Activated CD4-positive, alpha-beta T cell treated with anti-CD3 and anti-CD28 coated beads for 36 hours (primary cell): ENCODE measurements at places on chromosomes 16 and 17.

DNA sequence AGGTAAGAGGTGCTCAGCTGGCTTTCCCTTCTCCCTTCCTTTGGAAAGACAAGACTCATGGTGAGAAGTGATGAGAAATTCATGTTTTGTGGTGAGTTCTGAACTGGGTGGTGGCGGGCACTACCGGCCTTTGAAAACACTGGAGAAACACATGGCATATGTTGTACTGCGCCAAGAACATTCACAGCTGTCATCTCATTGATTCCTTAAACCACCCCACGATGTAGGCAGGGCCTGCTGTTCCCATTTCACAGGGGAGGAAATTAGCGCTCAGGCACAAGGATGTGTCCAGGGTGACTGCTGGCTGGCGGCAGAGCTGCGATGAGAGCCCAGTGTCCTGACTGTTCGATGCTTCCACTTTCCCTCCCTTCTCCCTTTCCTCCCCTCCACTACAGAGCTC, 1.6 kb upstream of the DOC2B start:
- H3K4me1 ChIP-seq: peaks cover 4% of the 10 kb centered on the region
- DNase-seq: no peak
- H3K4me3 ChIP-seq: no peak overlapping the region
- no peak overlapping the region for H3K27ac ChIP-seq

DNA sequence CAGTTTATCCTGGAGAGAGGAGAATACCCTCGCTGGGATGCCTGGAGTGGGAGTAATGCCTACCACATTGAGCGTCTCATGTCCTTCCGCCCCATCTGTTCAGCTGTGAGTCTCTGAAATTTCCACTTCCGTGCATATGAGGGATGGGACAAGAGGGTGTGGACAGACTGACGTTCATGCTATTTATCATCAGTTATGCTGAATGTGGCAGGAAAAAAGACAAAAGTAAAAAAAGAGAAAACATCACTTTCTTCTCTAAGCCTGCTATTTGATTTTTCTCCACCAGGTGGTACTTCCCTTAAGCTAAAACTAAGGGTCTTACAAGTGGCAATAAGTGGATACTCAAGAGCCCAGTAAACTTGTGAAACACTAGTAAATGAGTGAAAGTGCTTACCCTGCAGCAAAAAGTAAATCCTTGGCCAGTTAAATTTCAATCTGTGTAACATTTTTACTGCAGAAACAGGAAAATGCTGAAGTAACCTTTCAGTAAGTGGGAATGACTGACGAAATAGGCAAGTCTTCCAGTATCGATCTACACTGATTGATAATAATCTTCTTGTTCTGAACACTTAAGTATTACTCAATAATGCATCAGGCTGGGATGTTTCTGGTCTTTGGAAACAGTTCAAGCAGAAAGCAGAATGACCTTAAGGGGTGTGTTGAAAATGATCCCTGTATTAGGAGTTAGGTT, 5.6 kb downstream of the CRYBA1 start:
- H3K4me3 ChIP-seq: no peak overlapping the region
- peaks cover 12% of the 10 kb centered on the region for H3K4me1 ChIP-seq
- no peak overlapping the region for H3K27ac ChIP-seq

GRCh38 chr16:84518804-84519341, 14.4 kb upstream of the MEAK7 start:
- H3K4me1 ChIP-seq: peaks cover 61% of the 10 kb centered on the region
- DNase-seq: peak; percentile 74
- peak overlapping the region; percentile 63 for H3K27ac ChIP-seq
- no peaks in the 10 kb centered on the region for H3K27me3 ChIP-seq

- peaks cover 17% of the 10 kb centered on the region for H3K27me3 ChIP-seq
- H3K36me3 ChIP-seq: no peaks in the 10 kb centered on the region
- DNase-seq: no peak
- H3K27ac ChIP-seq: no peak overlapping the region
- peaks cover 11% of the 10 kb centered on the region for H3K4me1 ChIP-seq
Observed at GRCh38 chr16:19112099-19112407, 1.7 kb upstream of the ITPRIPL2 start.

- H3K27ac ChIP-seq: no peak overlapping the region
- H3K4me3 ChIP-seq: no peak overlapping the region
Observed at GRCh38 chr17:17090642-17091103, 48.4 kb downstream of the MPRIP start.

GRCh38 chr17:78735832-78736525, 46.1 kb downstream of the CYTH1 start:
- DNase-seq: no peak
- H3K36me3 ChIP-seq: peaks cover 14% of the 10 kb centered on the region
- H3K4me1 ChIP-seq: peaks cover 90% of the 10 kb centered on the region

DNA sequence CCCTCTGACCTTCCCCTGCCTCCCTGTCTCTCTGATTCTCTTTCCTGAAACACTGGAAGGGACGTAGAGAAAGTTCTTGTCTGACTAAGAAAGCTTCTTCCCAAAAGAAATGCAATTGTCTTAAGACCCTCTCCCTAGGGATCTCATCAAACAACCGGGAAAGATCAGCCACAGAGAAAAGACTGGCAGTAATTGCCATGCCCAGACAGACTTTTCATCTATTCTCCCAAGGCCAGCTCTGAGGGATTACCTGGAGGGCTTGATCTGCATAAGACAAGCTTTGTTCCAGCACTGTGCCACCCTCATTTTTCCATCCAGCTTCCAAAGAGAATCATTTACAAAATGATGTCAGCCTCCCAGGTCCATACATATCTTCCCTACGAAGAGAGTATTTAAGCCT, 38.8 kb upstream of the HS3ST3A1 start:
- DNase-seq: no peak
- H3K4me1 ChIP-seq: peaks cover 2% of the 10 kb centered on the region
- no peaks in the 10 kb centered on the region for H3K36me3 ChIP-seq
- no peak overlapping the region for H3K4me3 ChIP-seq

DNA sequence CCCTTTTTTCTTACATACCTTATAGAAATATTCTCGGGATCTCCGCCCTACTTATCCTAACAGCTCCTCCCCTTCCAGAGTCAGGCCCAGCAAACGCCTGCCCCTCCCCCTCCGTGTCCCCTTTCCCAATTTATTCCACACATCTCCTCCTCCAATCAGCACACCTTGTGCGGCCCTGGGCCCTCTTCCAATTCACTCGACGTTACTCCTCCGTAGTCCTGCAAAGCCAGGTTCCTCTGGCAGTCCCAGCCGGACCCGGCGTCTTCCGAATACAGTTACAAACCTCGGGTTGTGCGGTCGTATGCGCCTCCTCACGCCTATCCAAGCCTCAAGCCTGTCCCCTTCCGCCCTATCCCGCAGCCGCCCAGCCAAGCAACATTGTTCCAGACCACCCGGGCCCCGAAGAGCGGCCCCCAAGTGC, 677 bp downstream of the CBX1 start:
- DNase-seq: no peak
- H3K27ac ChIP-seq: peak overlapping the region; percentile 76
- peaks cover 47% of the 10 kb centered on the region for H3K4me1 ChIP-seq
- peak overlapping the region; percentile 99 for H3K4me3 ChIP-seq
- H3K27me3 ChIP-seq: no peaks in the 10 kb centered on the region

- no peaks in the 10 kb centered on the region for H3K27me3 ChIP-seq
- H3K4me1 ChIP-seq: no peaks in the 10 kb centered on the region
- no peak overlapping the region for H3K4me3 ChIP-seq
- H3K36me3 ChIP-seq: no peaks in the 10 kb centered on the region
Observed at GRCh38 chr17:56392321-56392720, 201.2 kb upstream of the NOG start.

DNA sequence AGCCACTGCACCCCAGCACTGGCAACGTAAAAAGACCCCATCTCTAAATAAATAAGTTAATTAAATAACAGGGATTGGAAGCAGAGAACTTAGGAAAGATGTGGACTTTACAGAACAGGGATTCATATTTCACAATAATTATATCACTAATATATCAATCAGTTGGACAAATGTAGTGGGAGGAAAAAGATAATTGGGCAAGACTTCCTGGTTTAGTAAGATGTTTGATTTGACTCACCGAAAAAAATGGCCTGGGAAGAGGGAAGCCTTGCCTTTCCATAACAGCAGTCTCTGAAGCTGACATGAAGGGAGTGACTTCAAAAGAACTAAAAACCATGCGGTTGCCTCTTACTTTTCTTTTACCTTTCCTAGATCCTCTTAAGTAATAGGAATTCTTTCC, 15.2 kb upstream of the C17orf78 start:
- no peak for DNase-seq
- no peak overlapping the region for H3K4me3 ChIP-seq
- H3K27ac ChIP-seq: no peak overlapping the region
- no peaks in the 10 kb centered on the region for H3K27me3 ChIP-seq

DNA sequence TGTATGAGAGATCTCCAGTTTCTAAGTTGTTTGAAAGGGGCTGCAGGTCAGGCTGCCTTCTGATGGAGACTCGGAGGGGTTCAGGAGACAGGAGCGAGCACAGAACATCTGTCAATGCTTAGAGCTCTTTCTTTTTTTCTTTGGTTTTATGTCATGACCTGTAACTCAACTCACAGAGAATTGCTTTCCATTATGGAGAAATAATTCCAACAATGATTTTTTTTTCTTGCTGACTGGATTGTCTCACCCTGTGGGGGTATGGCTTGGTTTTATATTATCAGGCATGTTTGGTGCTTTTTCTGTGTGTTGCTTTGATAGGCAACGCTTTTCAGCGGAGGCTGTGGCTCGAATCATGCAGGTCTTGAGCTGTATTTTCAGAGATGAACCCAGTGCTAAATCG, 10.7 kb upstream of the KCNJ2 start:
- H3K4me1 ChIP-seq: no peaks in the 10 kb centered on the region
- no peak overlapping the region for H3K4me3 ChIP-seq
- peaks cover 12% of the 10 kb centered on the region for H3K27me3 ChIP-seq
- DNase-seq: no peak
- H3K27ac ChIP-seq: no peak overlapping the region

GRCh38 chr17:38867179-38867967, 2.5 kb upstream of the LASP1 start:
- DNase-seq: peak; percentile 85
- H3K4me3 ChIP-seq: peak overlapping the region; percentile 93
- peaks cover 2% of the 10 kb centered on the region for H3K27me3 ChIP-seq
- H3K4me1 ChIP-seq: peaks cover 28% of the 10 kb centered on the region
- H3K36me3 ChIP-seq: peaks cover 11% of the 10 kb centered on the region
- H3K27ac ChIP-seq: peak overlapping the region; percentile 93

GRCh38 chr17:81538651-81539570, 10.7 kb downstream of the FSCN2 start:
- peaks cover 13% of the 10 kb centered on the region for H3K27me3 ChIP-seq
- DNase-seq: no peak
- peaks cover 11% of the 10 kb centered on the region for H3K36me3 ChIP-seq
- H3K27ac ChIP-seq: no peak overlapping the region

GRCh38 chr16:11726008-11726407, 16.6 kb downstream of the TXNDC11 start:
- peaks cover 28% of the 10 kb centered on the region for H3K4me1 ChIP-seq
- no peak overlapping the region for H3K27ac ChIP-seq
- no peaks in the 10 kb centered on the region for H3K27me3 ChIP-seq

DNA sequence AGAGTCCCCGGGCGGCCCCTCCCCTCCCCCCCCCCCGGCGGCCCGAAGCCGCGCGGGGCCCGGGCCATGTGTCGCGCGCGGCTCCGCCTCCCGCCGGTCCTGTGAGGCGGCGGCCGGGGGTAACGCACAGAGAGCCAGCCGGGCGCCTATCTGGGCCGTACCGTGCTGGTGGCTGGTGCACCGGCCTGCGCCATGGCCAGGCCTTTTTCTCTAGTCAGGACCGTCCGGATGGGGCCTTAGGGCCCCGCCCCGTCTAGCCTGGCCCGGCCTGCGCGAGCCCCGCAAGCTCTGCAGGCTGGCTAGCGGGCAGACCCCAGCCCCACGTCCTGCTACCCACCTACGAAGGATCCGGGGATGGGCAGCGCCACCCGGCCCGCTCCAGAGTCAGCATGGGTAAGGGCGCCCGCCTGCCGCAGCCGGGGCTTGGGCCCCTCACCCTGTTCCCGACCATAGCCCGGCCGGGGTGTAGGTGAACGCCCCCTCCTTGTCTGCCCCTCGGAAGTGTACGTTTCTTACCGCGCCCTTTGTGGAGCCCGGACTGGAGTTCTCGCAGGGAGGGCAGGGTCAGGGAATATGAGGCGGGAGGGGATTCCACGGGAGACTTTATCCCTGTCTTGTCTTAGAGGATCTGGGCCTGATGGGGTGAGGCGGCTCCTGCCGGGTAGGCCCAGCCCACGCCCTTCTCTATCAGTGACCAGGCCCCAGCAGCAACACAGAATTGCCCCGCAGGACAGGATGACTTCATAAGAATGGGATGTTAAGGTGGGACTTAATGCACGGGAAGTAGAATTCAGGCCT, at the start of gene CENPT:
CENPT (minus strand) TSS at position 630 of the 798 bp plus-strand sequence. CDS start 13,834 bp downstream, outside the sequence.
- peak; percentile 30 for DNase-seq
- no peaks in the 10 kb centered on the region for H3K27me3 ChIP-seq
- H3K27ac ChIP-seq: peak within 1 kb of the TSS; percentile 83

DNA sequence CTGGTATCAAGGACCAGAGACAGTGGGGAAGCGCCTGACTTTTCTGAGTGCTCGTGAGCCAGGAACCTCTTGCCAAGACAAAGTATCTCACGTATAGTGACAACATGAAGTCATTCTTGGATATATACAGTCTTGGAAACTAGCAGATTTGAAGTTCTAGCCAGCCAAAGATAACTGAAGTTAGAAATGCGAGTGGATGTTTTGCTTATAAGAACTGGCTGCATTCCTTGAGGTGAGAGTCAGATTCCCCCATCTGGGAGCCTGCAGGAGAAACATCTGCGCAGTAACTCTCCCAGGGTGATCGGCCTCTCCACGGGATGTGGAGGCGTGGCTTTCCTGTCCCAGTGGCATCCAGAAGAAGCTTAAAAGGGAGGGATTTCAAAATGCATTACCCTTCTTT, 89.8 kb downstream of the SHISA6 start:
- no peak overlapping the region for H3K4me3 ChIP-seq
- no peaks in the 10 kb centered on the region for H3K36me3 ChIP-seq
- no peaks in the 10 kb centered on the region for H3K27me3 ChIP-seq
- no peaks in the 10 kb centered on the region for H3K4me1 ChIP-seq
